ENCODE measurements at places on chromosomes 13 and 19. TPM values are rescaled to one million over a fixed set of nuclear protein-coding genes. Genes with fewer than 3 reads are reported as not detected.

The PRKCG gene
- not detected for total RNA-seq

The RDH8 gene
- 0.53 TPM for total RNA-seq

The SCN1B gene
- 1.3 TPM for total RNA-seq

The EPS8L1 gene
- 8.7 TPM for total RNA-seq

The POMP gene
- total RNA-seq = 276 TPM

The DOHH gene
- 13.1 TPM for total RNA-seq

The GAPDHS gene
- total RNA-seq = 3.2 TPM

The TNFSF9 gene
- 10.9 TPM for total RNA-seq

The STOML3 gene
- 0.13 TPM for total RNA-seq

The WDR87 gene
- not detected for total RNA-seq

The AMER2 gene
- not detected for total RNA-seq

The CLDN10 gene
- not detected for total RNA-seq

DNA sequence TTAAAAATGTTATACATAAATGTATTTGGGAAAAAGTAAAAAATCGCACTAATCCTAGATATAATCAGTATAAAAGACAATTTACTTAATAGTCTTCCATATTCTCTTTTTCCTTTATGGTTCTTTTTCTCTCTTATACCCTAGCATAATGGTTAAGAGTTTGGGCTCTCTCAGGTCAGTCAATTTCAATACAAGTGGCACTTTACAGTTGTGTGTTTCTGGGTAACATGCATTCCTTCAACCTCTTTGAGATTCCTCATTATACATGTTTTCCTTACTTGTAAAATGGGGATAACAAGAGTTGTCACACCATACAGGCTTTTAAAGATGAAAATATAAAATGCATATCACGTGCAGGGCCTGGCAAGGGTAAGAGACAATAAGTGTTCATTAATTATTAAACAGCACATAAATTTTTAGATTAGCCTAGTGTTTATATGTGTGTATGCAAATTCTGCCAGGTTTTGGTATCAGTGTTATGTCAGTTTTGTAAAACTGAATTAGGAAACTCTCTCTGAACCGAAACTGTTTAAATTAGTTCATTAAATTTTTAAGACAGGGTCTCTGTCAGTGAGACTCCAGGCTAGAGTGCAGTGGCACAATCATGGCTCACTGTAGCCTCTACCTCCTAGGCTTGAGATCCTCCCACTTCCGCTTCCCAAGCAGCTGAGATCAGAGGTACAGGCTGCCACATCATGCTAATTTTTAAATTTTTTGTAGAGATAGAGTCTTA lies 49.8 kb downstream of the ELF1 start:
- no peak for DNase-seq

DNA sequence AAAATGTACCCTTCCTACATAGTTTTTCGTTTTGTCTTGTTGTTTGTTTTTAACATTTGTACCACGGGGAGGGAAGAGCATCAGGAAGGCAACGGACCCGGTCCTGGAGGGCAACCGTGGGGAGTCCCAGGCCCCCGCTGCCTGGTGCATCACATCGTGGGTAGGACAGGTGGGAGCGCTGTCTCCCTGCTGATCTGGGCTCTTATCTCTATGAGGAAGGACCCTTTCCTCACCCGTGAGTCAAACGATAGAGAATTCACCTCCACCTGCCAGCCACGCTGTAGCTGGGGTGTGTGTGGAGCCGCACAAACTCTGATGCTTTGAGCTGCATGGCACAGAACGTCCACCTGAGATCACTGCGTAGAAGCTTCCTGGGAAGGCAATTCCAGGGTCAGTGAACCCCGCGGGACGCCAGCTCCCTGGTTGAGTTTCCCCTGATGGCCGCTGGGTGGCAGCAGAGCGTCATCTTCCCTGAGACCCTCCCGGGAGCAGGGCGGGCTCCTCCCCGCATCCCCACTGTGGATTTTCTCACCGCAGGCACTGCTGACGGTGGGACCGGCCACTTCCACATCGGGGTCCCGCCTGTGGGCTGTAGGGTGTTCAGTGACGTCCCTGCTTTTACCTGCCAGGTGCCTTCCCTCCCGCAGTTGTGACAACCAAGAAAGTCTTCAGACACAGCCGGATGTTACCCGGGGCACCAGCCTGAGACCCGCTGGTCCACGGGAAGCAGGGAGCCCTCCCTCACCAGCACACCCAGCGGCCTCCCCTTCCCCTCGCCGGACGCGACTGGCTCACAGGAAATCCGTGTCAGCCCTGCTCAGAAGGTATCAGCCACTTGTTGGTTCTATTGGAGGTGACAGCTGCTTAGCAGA lies 54.7 kb downstream of the ZNF787 start:
- DNase-seq = peak; percentile 61

- no peak for DNase-seq
Observed at GRCh38 chr13:32949820-32950219, 66.4 kb upstream of the KL start.

DNA sequence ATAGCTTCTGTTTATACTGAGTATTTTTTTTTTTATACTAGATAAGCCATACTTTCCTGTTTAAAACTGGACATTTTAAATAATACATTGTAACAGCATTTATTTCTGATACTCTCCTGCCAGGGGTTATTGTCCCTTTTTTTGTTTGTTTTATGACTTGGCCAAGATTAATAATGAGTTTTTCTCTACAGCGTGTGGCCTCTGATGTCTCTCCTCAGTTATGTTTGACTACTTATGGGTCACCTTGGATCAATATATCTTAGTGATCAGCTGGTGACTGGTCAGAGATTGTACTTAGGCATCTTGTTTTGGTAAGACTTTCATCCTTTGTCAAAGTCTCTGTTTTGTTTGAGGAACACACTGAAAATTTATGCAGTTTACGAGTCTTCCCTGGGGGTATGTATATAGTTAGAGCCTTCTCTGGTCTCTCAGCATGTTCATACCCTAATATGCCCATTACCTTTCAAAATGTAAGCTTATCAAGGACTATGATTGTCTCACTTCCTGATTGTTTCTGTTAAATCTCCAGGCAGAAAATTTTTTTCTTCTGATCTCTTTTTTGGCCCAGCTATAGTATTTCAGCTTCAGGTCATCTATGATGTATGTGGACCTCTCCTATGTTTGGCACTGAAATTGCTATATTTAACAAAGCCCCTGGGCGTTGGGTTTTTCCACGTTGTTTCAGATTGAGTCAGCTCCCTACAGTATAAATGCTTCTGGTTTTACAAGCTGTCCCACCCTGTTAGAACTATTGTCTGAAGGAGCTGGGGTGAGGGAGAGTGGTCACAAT lies 87.9 kb downstream of the URI1 start:
- DNase-seq = peak; percentile 76

DNA sequence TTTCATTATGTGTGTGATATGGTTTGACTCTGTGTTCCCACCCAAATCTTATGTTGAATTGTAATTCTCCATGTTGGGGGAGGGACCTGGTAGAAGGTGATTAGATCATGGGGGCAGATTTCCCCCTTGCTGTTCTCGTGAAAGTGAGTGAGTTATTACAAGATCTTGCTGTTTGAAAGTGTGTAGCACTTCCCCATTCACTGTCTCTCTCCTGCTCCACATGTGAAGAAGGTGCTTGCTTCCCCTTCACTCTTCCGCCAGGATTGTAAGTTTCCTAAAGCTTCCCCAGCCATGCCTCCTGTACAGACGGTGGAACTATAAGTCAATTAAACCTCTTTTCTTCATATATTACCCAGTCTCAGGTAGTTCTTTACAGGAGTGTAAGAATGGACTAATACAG lies 54.3 kb upstream of the SERTM1 start:
- DNase-seq = no peak

- no peak for DNase-seq
Observed at GRCh38 chr13:109788372-109789111, 2.2 kb upstream of the IRS2 start.

DNA sequence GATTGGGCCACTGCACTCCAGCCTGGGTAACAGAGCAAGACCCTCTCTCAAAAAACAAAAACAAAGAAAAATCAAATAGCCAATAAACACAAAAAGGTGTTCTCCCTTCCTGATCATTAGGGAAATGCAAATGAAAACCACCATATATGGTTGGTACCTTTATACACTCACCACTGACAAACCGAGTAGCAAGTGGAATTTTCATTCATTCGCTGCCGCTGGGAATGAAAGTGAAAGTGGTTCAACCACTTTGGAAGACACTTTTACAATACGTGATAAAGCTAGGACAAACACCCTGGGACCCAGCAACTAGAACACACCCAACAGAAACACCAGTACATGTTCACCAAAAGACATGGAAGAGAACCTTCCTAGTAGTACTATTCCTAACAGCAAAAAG lies 21.0 kb downstream of the GRIK5 start:
- DNase-seq = peak; percentile 17

DNA sequence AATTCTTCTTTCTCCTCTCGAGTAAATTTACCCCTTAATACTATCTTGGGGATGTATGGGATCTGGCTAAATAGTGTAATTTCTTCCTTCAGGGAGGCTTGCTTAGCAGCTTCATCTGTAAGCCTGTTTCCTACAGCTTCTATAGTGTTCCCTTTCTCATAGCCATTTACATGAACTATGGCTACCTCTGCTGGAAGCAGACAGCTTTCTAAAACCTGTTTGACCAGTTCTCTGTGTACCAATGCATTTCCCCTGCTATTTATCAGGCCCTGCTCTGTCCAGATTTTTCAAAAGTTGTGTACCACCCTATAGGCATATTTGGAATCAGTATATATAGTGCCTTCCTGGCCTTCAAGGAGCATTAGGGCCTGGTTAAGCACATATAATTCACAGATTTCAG lies 113.6 kb upstream of the PCDH9 start:
- DNase-seq = no peak

DNA sequence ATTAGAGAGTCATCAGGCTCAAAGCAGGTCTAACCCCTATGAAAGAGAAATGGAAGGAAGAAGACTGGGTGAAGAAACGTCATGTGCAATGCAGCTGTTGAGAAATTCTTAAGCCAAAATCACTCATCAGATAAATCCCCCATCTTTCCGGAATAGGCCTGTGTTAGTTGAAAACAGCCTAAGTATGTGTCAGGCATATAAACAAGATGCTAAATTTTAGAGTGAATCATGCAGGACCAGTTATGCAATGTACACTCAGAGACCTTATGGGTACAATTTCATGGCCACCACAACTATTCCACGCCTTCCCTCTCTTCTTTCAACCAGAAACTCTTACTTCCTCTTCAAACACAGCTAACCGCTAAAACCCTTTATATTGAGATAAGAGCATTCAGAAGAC lies 717.7 kb upstream of the ATXN8OS start:
- no peak for DNase-seq

DNA sequence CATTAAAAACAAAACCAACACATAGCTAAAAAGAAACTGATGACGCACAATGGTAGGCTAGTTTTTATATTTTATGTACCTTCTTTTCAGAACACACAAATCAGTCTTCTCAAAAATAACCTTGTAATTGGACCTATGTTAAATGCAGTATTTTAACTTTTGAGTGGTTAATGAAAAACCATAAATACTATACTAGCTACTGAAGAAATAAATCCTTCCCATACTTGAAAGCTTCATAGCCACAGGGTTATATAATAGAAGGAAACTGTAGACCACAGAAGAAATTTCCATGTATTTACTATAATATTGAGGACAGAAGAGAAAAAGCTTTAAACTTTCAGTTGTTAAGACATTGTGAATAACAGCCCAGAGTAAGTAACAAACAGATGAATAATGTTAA lies 1094.3 kb upstream of the SLC10A2 start:
- DNase-seq = no peak

DNA sequence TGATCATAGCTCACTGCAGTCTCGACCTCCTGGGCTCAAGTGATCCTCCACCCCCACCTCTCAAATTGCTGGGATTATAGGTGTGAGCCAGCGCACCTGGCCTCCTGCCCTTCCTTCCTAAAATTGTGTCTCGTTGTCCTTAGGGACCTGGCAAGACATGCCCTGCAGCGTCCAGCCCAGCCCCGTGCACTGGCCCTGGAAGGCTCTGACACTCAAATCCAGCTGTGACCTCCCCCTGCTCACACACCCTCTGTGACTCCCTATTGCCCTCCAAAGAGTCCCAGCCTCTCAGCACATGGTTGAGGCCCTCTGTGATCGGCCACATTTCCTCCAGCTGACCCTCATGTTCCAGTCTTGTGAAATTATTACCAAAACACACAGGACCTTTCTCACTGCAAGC lies 4.9 kb downstream of the MPV17L2 start:
- DNase-seq = no peak

DNA sequence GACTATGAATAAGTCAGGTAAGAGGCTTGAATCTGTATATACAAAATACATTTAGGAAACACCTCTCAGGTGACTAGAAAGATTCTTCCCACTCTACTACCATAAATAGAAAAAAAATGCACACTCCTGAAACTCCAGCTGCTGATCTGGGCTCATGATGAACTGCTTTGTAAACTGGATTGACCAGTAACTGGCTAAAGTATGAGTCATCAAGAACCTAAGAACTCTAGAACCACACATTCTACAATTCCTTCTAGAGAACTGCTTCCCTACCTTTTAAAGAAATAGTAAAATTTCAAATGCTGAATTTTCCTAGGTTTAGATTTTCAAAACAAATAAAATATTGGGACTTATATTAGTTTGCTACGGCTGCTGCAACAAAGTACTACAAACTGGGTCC lies 55.2 kb downstream of the ELF1 start:
- no peak for DNase-seq

DNA sequence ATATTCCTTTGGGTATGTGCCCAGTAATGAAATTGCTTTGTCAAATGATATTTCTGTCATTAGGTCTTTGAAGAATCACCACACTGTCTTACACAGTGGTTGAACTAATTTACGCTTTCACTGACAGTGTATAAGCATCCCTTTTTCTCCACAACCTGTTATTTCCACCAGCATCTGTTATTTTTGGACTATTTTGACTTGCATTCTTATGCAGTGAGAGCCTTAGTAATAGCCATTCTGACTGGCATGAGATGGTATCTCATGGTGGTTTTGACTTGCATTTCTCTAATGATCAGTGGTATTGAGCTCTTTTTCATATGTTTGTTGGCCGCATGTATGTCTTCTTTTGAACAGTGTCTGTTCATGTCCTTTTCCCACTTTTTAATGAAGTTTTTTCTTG lies 92.0 kb upstream of the SPATA13 start:
- no peak for DNase-seq

- DNase-seq = no peak
Observed at GRCh38 chr13:114015111-114015968, 41.5 kb upstream of the C13orf46 start.

DNA sequence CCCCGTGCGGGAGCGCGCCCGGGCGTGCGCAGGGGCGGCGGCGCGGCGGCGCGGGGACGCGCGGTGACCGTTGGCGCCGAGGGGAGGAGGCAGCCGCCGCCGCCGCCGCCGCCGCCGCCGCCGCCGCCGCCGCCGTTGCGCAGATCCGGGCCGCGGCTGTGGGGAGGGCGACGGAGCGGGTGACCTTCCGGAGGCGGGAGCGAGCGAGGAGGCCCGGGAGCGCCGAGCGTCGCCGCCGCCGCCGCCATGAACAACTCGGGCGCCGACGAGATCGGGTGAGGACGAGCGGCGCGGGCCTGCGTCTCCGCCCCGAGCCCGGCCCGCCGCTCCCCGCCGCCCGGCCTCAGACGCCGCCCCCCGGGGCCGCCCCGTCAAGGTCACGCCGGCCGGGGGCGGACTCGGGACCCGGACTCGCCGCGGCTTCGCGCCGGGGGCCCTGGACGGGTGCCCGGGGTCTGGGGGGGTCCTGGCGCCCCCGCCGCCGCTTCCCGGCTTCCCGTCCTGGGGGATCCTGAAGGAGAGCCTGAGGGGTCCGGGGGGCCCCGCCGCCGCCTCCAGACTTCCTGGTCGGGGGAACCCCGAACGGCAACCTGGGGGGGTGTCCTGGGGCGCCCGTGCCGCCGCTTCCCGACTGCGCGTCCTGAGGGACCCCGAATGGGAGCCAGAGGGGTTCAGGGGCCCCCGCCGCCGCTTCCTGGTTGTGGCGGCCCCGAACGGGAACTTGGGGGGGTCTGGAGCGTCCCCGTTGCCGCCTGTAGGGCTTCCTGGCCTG lies at the start of gene DAZAP1:
DAZAP1 (plus strand) TSS at position 59 of the 772 bp plus-strand sequence; CDS start at position 247, 188 bp downstream.
- DNase-seq = no peak

All from SK-MEL-5 (cell line).